ENCODE measurements at places on chromosomes 2 and 18.

GRCh38 chr2:8494151-8494550, 187.7 kb upstream of the ID2 start:
- no peak for DNase-seq

DNA sequence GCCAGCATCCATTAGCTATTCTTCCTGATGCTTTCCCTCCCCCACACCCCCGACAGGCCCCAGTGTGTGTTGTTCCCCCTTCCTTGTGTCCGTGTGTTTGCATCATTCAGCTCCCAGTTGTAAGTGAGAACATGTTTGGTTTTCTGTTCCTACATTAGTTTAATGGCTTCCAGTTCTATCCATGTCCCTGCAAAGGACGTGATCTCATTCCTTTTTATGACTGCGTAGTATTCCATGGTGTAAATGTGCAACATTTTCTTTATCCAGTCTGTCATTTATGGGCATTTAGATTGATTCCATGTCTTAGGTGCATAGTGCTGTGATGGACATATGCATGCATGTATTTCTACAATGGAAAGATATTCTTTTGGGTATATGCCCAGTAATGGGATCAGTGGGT, 104.7 kb downstream of the TMEM185B start:
- DNase-seq = no peak

- DNase-seq = no peak
Observed at GRCh38 chr2:162587674-162588305, 243.9 kb downstream of the GCA start.

DNA sequence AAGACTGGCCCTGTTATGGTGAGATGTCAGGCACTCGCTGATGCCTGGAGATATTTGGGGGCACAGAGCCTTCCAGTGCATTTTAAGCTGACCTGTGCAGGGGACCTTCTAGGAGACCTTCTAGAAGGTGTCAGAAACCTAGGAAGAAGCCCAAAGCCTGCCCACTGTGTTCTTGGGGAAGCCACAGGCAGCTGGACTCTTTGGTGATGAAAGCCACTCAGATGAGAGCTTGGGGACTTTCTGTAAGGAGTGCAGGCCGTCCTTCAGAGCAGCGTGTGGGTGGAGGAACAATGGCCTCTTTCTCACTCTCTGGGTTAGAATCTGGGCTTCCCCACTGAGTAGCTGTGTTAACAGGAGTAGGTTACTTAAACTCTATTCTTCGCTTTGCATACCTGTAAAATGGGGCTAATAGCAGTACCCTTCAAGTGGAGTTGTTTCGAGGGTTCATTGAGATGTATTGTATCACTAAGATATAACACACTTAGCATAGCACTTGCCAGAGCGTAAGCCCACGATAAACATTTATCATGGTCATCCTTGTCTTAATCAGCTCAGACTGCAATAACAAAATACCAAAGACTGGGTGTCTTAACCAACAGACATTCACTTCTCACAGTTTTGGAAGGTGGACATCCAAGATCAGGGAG, 322.3 kb upstream of the EPAS1 start:
- DNase-seq = no peak

DNA sequence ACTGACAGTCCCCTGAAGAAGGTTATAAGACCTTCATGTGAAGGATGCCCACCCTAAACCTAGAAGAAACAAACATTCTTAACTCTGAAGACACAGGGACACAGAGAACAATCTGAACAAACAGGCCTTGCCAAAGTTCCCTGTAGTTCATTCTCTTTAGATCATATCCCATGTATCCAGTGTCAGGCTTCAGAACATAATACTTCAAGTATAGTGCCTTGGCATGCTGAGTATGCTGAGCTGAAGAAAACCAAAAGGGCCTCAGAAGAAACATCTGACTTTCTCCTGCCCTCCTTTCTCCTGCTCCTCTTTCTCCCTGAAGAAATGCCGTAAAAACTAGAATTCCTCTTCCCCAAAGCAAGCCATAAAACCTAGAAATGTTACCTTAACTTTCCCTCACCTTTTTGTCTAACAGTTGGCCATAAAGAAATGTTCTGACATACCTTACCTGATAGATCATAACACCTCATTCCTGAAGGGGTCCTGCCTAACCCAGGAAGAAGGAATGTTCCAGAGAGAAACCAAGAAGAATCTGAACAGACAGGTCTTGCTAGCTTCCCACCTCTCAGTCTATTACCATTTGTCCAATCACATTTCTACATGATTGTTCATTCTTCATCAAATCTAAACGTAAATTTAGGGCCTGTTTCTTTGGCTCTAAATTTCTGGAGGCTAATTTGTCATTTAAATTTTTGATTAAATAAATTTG, 160.1 kb upstream of the ZC3H15 start:
- DNase-seq = no peak

DNA sequence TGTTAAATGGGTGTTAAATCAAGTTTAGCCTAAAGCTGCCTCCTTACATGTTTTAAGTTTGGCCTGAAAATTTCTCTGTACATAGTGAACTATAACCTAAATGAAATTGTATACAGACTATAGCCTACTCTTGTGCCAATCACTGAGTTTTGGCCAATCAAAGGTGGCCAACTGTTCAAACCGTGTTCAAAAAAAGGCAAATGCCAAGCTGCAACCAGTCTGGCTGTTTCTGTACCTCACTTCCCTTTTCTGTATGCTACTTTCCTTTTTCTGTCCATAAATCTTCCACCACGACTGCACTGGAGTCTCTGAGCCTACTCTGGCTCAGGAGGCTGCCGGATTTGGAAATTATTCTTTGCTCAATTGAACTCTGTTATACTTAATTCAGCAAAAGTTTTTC, 121.0 kb downstream of the SPOPL start:
- no peak for DNase-seq

- DNase-seq = no peak
Observed at GRCh38 chr2:54559593-54560145, 103.5 kb downstream of the SPTBN1 start.

GRCh38 chr18:31250902-31251301, 67.1 kb upstream of the DSG1 start:
- DNase-seq = no peak

- DNase-seq = no peak
Observed at GRCh38 chr2:10217489-10218435, 84.9 kb upstream of the HPCAL1 start.

DNA sequence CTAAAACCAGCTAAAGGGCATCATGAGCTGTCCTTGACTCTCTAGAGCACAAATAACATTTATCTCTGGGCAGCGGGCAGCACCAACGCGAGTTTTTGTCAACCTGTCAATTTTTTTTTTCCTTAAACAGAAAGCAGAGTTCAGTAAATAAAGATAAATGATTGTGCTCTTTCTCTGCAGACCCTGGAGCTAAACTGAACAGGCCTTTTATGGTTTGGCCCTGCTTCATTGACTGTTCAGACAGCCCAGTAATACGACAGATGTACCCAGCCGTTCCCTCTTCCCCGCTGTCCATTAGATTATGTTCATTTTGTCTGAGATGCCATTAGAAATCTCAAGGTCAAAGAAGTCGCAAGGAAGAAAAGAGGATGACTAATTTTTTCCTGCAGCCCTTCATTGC, 280.5 kb upstream of the PIK3C3 start:
- no peak for DNase-seq

GRCh38 chr18:5571666-5572065, 27.9 kb upstream of the EPB41L3 start:
- no peak for DNase-seq

DNA sequence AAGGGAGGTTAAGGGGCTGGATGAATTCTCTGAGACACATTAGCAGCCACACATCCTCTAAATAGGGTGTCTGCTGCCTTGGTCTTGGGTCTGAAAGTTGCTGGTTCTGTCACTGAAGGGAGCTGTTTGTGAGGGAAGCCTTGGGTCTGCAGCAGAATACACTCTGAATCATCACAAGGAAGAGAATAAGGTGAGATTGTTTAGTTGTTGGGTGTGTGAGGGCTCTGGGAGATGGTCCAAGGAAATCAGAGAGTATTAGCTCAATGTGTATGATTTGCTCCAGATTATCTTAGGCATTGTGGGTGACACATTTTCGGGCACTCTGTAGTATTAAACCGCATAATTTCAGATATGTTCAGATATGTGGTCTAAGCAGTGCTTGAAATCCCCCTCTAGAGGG, 548.5 kb downstream of the SLC4A3 start:
- DNase-seq = no peak

- no peak for DNase-seq
Observed at GRCh38 chr2:128641421-128642080, 322.9 kb upstream of the HS6ST1 start.

- DNase-seq = no peak
Observed at GRCh38 chr18:58860747-58861231, 3.9 kb upstream of the ZNF532 start.

DNA sequence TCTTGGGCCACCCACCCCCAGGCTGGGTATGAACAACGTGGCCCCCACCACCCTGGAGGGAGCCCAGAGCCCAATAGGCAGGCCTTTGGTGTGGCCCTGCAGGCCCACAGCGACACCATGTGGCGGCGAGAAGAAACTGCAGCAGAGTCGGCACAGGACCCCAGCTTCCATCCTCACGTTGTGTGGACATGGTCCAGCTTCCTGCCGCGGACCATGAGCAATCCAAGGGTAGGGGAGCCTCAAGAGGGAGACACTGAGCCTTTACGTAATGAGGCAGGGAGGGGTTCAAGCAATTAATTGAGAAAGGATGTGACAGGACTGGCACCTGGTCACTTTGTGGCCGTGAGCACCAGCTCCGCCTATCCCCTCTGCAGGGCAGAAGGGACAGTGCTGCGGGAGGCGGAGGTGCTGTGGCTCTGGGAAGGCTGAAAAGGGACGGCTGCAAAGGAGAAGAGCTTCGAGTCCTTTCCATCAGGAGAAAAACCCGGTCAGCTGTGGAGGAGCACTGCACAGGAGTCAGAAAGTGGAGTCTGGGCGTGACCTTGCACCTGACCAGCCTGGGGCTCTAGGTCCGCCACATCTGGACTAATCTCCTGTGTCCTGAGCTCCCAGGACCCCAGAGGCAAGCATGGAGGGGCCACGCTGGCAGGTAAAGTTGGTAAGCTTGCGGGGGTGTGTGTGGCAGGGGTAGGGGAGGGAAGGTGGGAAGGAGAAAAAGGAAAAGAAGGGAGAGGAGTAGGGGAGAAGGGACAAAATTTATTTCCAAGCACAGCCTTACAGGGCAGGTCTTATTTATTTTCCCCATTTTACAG, 44.9 kb downstream of the TMEM37 start:
- no peak for DNase-seq

GRCh38 chr18:50870138-50870845, 8.6 kb upstream of the ME2 start:
- no peak for DNase-seq

DNA sequence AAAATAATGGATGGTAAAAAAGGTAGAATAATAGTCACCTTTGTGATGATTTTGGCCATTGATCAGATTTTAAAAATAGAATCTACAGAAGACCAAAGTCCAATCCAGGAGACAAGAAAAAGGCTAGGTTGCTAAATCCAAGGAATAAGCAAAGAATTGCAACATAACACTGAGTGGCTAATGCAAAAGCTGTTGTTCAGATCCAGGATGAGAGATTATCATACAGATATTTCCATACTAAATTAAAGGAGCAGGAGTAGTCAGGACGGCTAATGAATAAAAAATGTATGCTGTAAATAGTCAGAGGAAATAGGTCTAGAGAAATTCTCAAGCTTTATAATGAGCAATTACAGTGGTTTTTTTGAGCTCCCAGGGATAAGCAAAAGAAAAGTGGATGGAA, 745.9 kb upstream of the ACVR2A start:
- no peak for DNase-seq

- no peak for DNase-seq
Observed at GRCh38 chr18:614193-614592, 17.4 kb downstream of the CLUL1 start.

- no peak for DNase-seq
Observed at GRCh38 chr2:164910101-164910899, 45.0 kb downstream of the SLC38A11 start.

- DNase-seq = peak; percentile 67
Observed at GRCh38 chr18:49814147-49814499, 790 bp upstream of the ACAA2 start.

DNA sequence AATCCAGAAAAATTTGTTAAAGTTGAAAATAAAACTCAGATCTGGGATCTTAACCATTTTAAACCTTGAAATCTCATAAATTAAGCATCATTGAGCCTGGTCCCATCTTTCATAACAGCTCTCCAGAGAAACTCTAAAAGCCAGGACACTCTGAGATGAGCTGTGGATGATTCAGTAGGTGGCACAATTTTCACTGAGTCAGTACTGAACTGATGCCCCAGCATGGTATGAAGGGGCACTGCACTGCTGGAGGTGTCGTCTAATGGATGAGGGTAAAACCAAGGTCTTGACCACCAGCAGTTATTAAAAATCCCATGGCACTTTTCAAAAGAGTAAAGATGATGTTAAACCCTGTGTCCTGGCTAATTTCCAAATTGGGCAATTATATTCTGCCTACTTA, 170.6 kb downstream of the FIGN start:
- DNase-seq = no peak

GRCh38 chr2:20994130-20994529, 49.7 kb downstream of the APOB start:
- no peak for DNase-seq

- DNase-seq = no peak
Observed at GRCh38 chr2:187552828-187553681, 1.2 kb downstream of the TFPI start.

- no peak for DNase-seq
Observed at GRCh38 chr18:10057894-10058791, 144.3 kb downstream of the VAPA start.

DNA sequence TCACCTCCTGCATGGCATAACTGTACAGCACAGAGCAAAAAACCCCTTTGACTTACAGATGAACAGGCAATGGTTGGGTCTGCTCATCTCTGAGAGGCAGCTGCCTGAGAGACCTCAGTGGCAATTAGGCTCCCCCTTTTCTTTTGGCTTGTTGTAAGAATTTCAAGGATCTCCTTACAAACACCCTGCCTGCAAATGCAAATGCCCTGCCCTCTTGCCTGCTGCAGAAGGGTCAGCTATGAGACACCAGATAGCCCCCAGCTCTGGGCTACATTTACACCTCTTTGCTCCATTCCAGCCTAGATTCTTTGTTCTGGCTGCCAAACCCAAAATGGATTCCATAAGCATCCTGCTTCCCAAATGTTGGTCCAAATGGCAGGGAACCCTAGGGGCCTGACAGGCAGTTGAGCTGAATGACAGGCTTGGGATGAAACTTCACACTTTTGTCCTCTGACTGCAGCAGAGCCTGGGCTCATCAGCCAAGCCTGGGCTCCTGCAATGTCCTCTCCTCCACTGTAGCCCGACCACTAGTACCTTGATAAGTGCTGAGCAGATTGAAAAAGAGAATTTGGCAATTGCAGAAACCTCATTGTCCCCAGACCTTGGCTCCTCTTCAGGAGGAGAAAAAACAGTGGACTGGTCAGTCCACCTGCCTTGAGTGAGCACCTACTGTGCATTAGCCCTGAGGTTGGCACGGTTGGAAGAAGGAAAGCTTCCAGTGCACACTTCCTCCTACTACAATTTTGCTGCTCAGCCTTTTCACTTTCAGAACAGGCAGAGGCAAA, 678.3 kb downstream of the BCL11A start:
- DNase-seq = no peak

GRCh38 chr2:129135017-129135416, 816.3 kb upstream of the HS6ST1 start:
- no peak for DNase-seq

Measured in stimulated activated naive CD4-positive, alpha-beta T cell treated with Interleukin-2 at 50 U/mL for 16 hours (primary cell).